ENCODE measurements at places on chromosomes 4 and X.
A peak's percentile ranks its signal among the peaks of the same experiment; 100 is the strongest.

DNA sequence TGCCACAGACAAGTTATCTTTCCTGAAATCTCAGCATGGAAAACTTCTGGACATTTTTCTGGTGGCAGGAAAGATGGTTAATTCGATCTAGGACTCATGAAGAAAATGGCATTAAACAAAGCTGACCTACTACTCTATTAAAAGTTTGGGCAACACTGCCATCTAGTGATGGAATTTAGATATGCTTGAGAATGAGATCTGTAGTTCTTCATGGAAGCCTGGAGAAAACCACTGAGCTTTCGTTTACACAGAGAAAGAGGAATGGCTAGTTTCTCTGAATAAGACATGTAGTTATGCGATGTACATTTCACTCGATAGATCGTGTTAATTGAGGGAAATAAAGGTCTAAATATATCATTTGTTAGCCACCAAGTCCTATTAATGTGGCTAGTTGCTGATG, 51.7 kb upstream of the CHRDL1 start:
- no peak for DNase-seq

DNA sequence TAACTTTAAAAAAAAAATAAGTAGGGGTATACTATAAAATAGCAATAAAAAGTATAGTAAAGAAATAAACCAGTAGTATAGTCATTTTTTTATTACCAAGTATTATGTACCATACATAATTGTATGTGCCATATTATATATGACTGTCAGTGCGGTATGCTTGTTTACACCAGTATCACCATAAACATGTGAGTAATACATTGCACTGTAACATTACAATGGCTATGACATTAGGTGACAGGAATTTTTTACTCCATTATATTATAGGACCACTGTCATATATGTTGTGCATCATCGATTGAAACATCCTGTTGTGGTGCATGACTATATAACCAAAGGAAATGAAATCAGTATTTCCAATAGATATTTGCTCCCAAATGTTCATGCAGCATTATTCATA, 176.9 kb upstream of the ARHGAP24 start:
- DNase-seq: no peak

- no peak for DNase-seq
Observed at GRCh38 chr4:90126805-90127204, 389 bp upstream of the CCSER1 start.

- no peak for DNase-seq
Observed at GRCh38 chr4:36753048-36753447, 471.6 kb downstream of the DTHD1 start.

DNA sequence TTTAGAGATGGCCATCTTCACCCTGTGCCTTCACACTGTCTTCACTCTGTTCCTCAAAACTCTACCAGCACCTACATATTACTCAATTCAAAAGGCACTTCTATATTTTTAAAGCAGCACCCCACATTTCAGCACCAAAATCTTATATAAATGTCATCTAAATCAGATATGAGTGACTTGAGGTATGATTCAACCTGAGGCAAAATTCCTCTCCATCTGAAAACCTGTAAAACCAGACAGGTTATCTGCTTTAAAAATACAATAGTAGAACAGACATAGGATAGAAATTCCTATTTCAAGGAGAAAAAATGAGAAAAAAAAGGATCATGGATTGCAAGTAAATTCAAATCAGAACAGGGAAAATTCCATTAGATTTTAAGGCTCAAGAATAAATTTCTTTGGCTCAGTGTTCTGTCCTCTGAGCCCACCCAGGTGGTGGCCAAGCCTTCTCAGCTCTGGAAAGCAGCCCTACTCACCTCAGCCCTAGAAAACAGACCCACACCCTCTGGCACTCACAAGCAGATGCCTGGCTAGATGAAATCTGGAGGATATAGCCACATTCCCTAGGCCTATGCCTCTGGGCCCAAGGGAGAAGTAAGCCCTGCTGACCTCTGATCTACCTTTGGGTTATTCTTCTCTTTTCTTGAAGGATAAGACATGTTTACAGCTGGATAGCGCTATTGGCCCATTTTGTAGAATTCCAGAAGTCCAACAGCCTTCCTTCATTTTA, 240.4 kb upstream of the ZCCHC13 start:
- DNase-seq: no peak

DNA sequence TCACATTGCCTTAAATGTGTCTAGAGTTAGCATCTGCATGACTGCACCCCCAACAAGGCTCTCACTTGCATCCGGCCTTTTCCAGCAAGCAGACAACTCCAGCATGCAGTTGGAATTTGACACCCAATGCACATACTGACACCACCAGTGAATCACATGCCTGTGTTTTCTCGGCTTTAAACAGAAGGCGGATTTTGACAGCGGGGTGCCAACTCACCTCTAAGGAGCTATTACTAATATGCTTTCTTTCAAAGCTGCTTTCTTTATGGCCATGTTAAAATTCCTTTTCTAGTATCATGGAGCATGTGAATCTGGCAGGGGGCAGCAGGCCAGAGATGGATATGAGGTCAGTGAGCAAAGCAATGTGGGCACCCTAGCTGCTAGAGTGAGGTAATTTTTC, 78.0 kb upstream of the CLNK start:
- DNase-seq: no peak

DNA sequence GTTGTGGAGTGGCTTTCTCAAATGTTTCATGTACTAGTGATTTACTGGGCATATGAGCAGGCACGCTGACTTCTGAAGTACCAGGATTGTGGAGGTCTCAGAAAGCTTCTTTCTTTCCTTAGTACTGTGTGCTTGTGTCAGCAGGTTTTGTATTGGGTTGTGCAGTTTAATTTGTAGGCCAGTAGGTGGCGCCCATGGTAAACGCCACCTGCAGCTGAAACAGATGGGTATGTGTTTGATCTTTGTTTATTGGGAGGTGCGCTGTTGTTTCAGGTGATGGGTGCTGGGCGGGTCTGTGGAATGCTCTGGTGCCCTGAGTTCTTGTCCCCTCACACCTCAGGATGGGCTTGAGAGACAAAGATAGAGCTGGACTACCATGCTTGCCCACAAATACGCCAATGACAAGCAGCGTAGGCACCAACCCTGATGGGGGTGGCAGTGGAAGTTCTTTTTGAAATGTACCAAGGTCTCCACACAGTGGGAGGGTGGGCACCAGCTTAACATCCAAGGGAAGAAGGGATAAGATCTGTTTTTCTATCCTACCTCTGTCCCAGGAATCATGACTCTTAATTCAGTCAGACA, 141.5 kb downstream of the RPS6KA6 start:
- DNase-seq: no peak

DNA sequence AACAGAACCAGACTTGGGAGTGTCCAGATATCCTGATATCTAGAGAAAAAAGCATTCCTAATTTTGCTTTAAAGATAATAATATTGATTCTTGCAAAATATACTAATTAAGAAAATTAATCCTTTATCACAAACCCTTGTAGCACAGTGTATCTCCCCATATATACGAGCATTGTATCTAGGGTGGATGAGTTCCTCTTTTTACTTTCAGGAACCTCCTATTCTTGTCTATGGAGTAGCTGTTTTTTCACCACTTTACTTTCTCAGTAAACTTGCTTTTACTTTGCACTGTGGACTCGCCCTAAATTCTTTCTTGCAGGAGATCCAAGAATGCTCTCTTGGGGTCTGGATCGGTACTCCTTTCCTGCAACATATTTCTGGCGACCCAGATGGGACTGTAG, 103.9 kb downstream of the GLUD2 start:
- no peak for DNase-seq

GRCh38 chrX:145654486-145654885, 163.1 kb upstream of the SLITRK2 start:
- DNase-seq: no peak

- peak; percentile 58 for DNase-seq
Observed at GRCh38 chr4:77819404-77819842, 255 bp upstream of the CNOT6L start.

- DNase-seq: no peak
Observed at GRCh38 chr4:111952688-111953087, 192.6 kb upstream of the FAM241A start.

DNA sequence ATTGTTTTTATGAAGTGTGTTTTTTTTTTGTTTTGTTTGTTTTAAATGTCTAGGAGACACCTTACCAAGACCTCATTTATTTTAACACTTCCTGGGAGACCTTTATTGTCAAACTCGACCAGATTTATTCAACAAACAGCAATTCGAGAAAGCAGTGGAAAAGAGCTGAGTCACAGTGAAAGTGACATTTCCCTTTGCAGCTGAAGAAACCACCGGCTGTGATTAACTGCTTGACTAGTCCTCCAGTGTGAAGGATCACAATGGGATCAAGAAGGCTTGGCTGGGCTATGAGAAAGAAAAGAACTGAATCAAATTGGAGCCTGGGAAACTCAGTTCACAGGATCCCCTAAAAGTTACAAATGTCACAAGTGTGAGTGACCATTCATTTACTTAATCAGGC, 11.9 kb upstream of the ADH7 start:
- DNase-seq: no peak

GRCh38 chr4:46387956-46388355, 2.0 kb downstream of the GABRA2 start:
- no peak for DNase-seq

- DNase-seq: no peak
Observed at GRCh38 chr4:121064482-121064881, 7.9 kb downstream of the NDNF start.

GRCh38 chr4:6349896-6350603, 80.4 kb downstream of the WFS1 start:
- DNase-seq: no peak

DNA sequence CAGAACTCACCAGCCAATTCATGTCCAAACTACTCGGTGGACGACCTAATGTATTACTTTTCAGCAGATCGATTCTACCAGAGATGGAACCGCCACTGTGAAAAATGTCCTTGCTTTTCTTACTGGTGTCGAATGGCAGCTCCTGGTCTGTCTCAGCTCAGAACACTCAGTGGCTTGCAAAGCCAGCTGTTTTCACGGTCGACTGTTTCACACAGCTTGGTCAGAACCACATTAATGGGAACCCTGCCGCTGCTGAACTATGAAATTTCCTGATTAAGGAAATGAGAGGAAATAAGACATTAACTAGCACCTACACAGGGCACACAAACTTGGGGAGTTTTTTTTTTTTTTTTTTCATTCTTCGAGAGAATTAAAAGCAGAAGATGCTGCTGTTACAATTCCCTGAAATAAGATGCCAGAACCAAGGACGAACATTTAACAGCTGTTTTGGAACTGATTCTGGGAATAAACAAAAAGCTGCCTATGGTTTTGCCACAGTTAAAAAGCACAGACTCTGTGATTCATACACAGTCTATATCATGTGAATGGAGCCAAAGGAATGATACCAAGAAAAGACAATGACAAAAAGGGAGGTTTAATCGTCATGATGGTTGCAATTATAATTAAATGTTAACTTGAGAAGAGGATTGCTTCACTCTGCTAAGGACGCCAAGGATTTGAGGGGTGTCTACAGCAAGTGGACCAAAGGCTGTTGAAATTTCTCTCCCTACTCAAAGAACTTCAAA, 31.3 kb downstream of the SUPT20HL2 start:
- DNase-seq: no peak

DNA sequence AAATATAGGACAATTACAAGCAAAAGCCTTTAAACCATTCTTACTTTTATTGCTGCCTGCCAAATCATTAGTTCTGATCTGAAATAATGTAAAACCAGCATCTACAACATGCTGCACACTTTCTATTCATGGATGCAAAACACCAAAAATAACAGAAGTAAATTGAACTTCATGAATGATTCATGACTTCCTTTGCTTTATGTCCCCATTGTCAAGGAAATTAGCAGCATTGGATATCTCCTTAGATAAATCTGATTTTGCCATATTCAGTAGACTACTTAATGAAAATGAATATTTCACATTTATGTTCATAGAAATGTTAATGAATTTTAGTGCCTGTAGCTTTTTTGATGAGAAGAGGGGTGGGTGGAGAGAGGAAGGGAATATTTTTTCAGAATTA, 132.6 kb downstream of the COMMD8 start:
- no peak for DNase-seq

DNA sequence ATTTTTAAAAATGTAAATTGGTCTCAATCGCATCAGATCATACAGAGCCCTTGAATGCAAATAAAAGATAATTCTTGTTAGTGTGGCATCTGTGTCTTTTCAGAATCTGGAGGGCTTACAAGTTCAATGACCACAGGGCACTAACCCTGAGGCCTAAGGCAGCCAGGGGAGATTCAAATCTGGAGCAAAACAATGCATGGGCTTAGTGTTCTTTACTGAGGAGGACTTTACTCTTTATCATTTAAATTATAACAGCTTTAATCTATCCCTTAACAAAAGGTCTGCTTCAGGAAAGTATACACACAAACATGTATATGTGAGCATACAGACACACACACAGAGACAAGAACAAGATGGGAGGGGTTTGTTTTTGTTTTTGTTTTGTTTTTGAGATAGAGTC, 51.0 kb upstream of the NSUN7 start:
- no peak for DNase-seq

GRCh38 chr4:155759372-155760252, 791 bp downstream of the GUCY1B1 start:
- no peak for DNase-seq

DNA sequence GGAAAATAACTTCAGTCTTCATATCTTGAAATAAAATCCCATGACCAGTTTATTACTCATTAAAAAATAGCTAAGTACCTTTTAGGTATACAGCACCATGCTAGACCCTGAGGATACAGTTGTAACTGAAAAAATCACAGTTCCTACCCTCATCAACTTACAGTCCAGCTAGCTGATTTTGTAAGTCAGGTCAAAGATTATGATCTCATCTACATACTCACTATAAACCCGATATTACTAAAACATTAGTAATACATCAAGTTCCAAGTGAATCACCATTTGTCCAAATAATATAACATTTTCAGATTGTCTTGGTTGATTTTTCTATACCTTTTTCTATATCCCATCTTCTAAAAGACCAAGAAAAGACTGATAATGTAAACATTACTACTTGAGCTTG, 333.9 kb downstream of the INPP4B start:
- DNase-seq: no peak

DNA sequence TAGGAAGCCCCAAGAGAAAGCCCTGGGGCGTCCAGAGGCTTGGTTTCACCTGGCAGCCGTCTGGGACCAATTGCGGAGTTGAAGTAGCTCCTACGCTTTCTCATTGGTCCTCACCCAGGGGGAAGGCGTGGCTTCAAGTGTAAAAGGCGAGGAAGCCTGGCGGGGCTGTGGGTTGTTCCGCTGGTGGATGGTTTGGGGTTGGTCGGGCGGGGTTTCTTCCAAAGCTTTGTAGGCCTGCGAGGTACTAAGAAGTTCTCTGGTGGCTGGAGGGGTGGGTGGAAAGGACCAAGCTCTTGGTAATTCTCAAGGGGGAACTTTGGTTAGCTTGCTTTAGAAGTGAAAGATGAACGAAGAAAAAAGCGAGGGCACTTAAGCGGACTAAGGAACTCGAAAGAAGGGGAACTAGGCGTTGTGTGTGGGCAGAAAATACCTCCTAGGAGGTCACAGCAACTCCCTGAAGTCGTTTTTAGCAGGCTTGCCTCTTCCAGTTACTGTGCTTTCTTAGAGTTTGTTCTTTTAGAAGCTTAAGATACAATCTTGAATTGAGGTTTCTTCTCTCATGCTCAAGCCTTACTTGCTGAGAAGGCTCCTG, 36.6 kb downstream of the CCNG2 start:
- DNase-seq: peak; percentile 38

All from activated CD8-positive, alpha-beta memory T cell treated with anti-CD3 and anti-CD28 coated beads for 1 hour (primary cell).